Erythroblast (primary cell): ENCODE measurements at places on chromosomes 13 and 19.
A peak's percentile ranks its signal among the peaks of the same experiment; 100 is the strongest.

DNA sequence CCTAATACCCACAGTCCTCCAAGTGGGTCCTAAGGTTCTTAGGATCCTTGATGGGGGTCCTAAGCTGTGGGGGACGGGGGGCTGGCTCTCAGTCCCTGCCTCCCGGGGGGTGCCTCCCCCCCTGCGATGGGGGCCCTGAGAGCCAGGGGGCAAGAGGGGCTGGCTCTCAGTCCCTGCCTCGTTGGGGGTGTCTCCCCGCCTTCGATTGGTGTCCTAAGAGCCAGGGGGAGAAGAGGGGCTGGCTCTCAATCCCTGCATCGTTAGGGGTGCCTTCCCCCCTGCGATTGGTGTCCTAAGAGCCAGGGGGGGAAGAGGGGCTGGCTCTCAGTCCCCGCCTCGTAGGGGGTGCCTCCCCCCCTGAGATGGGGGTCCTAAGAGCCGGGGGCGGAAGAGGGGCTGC is 37.0 kb downstream of the SLC25A30 start:
- no peak for DNase-seq

GRCh38 chr19:2271234-2272103 is 10.5 kb downstream of the PEAK3 start:
- DNase-seq, result peak; percentile 48

DNA sequence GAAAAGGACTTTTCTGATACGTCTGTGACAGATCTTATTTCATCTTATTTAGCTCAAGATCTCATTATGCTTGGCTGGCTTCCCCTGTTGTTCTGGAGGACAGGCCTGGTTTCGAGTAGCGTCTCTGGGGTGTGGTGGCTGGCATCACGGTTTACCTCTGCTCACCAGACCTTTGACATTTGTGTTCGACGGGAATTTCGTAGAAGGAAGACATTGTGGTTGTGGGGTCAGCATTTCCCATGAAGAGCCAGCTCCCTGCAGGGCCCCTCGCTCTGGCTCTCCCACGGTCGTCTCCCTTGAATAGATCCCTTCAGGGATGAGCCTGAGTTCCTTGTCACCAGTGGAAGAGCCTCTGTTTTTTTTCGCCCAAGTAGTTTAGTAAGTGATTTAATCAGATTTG is 78.6 kb upstream of the TEX29 start:
- DNase-seq, result no peak

DNA sequence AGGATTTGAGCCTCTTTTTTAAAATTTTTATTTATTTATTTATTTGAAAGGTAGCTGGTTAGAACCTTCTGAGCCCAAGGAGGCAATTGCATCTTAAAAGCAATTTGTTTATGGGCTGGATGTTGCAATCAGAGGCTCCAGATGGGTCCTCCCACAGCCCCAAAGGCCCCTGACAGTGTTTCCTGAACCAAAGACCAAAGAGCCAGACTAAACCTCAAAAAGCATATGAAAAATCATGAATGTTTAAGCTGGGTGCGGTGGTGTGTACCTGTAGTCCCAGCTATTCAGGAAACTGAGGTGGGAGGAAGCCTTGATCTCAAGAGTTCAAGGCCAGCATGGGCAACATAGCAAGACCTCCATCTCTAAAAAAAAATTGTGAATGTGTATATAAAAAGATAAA is 67.8 kb upstream of the RGCC start:
- no peak for DNase-seq
